ENCODE measurements at places on chromosomes 2 and 18.

- no peak for DNase-seq
Observed at GRCh38 chr2:100365434-100365833, 43.1 kb upstream of the LONRF2 start.

- DNase-seq, result no peak
Observed at GRCh38 chr2:23703583-23704385, 223.1 kb downstream of the ATAD2B start.

GRCh38 chr2:30161929-30162706, 15.3 kb downstream of the YPEL5 start:
- DNase-seq, result no peak

- no peak for DNase-seq
Observed at GRCh38 chr2:234275515-234275914, 221.4 kb downstream of the ARL4C start.

DNA sequence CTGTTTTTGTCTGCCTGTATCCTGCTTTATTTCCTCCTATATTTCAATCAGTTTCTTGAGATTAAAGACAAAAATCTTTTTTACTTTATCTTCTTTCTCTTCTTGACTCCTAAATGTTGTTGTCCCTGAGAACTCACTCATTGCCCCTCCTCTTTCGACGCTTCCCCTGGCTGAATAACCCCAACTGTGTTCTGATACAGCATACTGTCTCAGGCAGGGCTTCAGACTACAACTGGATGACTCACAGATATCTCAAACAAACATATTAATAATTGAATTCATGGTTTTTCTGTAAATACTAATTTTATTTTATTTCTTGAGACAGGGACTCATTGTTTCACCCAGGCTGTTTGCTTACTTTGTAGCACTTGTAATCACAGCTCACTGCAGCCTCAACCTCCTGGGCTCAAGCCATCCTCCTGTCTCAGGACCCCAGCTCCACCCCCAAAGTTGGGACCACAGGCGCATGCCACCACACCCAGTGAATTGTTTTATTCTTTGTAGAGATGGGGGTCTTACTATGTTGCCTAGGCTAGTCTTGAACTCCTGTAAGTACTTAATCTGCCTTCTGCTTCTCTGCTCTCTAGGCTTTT, 9.4 kb downstream of the ITGAV start:
- DNase-seq, result no peak

DNA sequence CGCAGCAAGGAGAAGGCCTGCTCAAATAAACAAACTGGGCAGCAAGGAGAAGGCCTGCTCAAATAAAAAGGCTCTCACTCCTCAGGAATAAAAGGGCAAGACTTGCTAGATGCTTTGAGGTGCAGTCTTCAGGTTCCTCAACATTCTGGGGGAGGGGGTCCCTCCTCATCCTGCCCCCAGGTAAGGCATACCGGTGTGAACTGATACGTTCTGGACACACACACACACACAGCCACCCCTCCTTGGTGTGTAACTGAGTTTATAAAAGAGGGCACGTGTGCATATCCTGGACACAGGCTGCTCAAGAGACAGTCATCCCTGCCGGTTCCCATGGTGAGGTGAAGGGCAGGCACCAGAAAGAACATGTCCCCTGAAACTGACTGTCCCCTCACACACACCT, 4.5 kb downstream of the TEX261 start:
- DNase-seq, result no peak

DNA sequence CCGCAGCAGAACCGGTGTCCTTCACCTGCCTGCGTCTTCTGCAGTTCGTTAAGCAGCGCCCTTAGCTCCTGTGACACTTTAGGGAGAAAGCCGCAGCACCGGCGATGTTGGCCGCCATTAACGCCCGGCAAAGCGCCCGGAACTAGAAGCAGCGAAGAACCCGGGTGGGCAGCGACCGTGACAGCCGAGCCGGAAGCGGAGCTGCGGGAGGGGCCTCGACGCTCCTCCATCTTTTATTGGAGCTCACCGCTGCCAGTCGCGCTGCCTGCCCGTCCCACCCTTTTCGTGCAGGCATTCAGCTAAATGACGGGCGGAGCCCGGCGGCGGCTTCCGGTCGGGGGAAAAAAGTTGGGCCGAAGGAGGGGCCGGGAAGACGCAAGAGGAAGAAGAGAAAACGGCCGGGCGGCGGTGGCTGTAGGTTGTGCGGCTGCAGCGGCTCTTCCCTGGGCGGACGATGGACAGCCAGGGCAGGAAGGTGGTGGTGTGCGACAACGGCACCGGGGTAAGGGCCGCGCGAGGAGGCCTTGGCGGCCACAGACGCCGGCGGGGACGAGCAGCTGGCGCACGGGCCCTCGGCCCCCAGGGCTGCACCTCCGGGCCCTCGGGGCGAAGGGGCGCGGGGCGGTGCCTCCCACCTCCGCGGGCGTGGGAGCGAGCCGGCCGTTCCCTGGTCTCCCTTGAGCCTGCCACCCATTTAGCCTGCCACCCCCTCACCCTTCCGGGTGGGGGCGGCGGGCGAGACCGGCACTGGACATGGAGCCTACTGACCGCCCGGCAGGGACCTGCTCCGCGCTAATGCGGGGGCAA, at the start of gene ACTR2:
Gene ACTR2, plus strand, starts transcription at position 376 of the 807 bp plus-strand sequence. Its CDS starts 79 bp downstream, at position 455.
- DNase-seq, result peak; percentile 97

DNA sequence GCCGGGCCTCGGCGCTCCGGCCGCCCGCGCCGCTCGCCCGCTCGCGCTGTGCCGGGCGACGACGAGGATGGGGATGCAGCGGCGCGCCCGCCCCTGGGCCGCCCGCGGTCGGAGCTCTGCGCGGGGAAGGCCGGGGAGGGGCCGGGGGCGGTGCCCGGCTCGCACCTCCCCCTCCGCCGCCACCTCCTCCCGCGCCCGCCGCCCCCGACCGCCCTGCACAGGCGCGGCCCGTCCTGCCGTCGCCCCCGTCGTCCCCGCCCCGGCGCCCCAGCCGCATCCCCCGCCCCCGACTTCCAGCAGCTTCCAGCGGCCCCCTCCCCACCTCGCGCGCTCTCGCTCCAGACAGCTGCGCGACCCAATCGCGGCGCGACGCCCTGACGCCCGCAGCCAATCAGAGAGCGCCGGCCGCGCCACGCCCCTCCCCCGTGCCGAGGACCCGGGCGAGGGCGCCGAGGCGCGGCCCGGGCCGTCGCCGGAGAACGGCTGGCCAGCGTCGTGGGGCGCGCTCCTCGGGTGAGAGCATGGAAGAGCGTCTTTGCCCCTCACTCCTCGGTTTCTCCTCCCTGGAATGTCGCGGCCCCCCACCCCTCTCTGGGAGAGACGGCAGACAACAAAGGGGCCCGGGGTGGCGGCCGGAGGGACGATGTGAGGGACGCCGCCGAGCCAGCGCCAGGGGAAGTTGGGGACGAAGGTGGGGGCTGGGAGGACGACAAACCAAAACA, at the start of gene MBOAT2:
Gene MBOAT2, minus strand, starts transcription at position 69 of the 722 bp plus-strand sequence. CDS start 70 bp downstream, outside the sequence.
- peak; percentile 97 for DNase-seq

DNA sequence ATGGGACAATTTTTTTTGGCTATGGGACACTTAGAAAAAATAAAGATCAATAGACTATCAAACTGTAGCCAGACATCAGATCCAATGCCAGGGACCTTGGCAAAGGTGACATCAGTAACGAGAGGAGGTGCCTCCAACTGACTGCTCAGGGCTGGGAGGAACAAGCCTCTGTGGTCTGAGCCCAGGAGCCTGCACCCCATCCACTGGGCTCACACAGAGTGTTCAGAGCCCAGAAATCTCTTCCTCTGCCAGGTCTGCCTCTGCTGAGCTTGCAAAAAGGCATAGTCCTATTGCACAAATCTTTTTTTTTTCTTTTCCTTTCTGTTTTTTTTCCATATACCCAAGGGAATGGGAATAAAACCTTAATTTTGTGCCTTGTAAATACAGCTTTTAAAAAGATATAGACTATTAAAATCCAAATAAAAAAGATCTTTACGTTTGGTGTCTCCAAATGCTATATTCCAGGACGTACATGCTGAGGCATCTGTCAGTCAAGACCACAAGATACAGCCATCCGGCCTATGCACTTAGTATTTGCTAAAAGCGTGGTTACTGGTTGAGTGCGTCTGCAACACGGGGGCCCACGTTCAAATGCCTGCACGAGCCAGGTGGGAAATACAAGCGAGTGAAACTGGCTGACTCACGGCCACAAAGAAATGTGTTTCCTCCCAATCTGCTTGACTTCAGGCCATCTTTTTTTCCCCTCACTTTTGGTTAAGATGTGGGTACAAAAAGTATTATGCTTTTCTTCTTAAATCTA, 7.8 kb upstream of the ARHGAP25 start:
- no peak for DNase-seq

Data from head of caudate nucleus (tissue), 42 donors.